ENCODE measurements at places on chromosomes 12 and 14. TPM values are rescaled to one million over a fixed set of nuclear protein-coding genes. Genes with fewer than 3 reads are reported as not detected.
A peak's percentile ranks its signal among the peaks of the same experiment; 100 is the strongest.

- no peak overlapping the region for H3K4me3 ChIP-seq
- peaks cover 3% of the 10 kb centered on the region for H3K36me3 ChIP-seq
- no peak overlapping the region for H3K27ac ChIP-seq
- H3K4me1 ChIP-seq = no peaks in the 10 kb centered on the region
Observed at GRCh38 chr12:126994599-126994998, 1272.4 kb upstream of the TMEM132C start.

The NCKAP5L gene
- total RNA-seq = 70.9 TPM

DNA sequence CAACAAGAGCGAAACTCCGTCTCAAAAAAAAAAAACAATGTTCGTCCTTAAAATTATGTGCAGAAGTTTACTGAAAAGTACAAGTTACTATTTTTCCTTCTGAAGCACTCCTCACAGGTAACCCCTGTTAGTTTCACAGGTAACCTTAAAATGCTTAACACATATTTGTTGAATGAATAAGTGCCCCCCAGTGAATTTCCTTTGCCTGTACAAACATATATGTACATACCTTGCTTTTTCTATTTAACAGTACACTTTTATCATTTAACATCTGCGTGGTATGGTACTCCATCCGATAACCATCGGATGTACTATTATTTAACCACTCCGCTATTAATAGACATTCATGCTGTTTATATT is 1.4 kb upstream of the RAB35 start:
- peaks cover 30% of the 10 kb centered on the region for H3K36me3 ChIP-seq
- H3K4me3 ChIP-seq = peak overlapping the region; percentile 98
- peak overlapping the region; percentile 85 for H3K27ac ChIP-seq

DNA sequence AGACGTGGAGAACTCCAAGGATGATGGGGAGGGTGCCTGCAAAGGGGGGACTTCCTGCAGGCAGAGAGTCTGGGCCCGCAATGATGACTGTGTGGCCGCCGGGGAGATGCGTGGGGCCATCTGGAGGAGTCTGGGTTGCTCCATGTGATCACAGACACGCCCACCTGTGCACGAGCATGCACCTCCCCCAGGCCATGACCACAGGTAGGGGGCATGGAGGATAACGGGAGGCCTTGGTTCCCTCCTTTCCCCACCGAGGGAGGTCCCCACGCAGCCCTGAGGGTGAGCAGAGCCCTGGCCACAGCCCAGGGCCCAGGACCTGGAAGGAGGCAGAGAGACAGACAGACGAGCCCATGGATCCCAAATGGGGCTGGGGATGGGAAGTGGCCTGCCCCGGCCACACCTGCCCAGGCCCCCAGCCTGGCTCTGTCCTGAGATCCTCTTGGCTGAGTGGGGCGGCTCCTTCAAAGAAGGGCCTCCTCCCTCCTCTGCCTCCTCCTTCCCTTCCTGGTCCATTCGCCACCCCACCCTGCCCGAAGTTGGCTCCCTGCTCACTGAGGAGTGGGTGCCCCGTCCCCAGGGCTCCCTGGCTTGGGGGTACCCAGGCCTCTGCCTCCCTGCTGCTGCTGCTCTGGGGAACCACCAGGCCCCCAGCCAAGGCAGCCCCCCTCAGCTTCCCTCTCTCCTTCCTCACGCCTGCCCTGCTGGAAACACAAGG is 138.2 kb downstream of the CALM1 start:
- no peak overlapping the region for H3K4me3 ChIP-seq
- DNase-seq = no peak
- H3K4me1 ChIP-seq = peaks cover 30% of the 10 kb centered on the region
- H3K36me3 ChIP-seq = peaks cover 29% of the 10 kb centered on the region
- H3K27ac ChIP-seq = peak overlapping the region; percentile 24
- H3K27me3 ChIP-seq = peaks cover 18% of the 10 kb centered on the region

- DNase-seq = no peak
- H3K4me1 ChIP-seq = peaks cover 4% of the 10 kb centered on the region
- H3K36me3 ChIP-seq = peaks cover 4% of the 10 kb centered on the region
Observed at GRCh38 chr14:99324291-99324690, 52.3 kb upstream of the BCL11B start.

GRCh38 chr12:98699586-98699985 is 54.5 kb downstream of the APAF1 start:
- H3K4me1 ChIP-seq = peaks cover 8% of the 10 kb centered on the region
- no peak for DNase-seq

DNA sequence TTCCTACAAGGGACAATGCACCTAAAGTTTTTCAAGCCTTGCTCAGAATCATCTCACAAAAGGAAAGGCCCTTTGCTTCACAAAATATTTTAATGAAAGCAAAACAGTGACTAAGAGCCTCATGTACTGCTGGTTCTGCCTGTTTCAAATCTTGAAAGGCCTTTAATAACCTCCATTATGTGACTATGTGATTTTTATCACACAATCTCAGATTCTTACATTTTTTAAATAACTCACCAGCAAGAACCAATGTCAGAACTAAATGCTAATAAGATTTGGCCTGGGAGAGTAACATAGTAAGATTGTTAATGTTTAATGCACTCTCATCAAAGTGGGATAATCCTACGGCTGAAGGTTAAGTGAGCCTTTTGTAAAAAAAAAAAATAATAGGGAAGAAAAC is 378.9 kb downstream of the RGS6 start:
- no peak for DNase-seq
- H3K36me3 ChIP-seq = no peaks in the 10 kb centered on the region
- H3K27ac ChIP-seq = no peak overlapping the region

Data from endothelial cell (in vitro differentiated cells).